ENCODE measurements at places on chromosomes 7 and 10.

DNA sequence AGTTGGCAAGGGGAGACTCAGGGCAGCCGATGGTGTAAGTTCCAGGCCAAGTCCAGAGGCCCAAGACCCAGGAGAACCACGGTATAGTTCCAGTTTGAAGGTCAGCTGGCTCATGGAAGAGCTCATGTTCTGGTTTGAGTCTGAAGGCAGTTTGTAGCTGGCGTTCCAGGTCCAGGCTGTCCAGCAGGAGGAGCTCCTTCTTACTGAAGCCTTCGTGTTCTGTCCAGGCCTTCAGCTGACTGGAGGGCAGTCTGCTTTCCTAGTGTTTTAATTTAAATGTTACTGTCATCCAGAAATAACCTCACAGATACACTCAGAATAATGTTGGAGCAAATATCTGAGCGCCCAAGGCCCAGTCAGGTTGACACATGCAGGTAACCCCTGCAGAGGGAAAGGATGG, 4.2 kb downstream of the SUN1 start:
- no peak for DNase-seq

DNA sequence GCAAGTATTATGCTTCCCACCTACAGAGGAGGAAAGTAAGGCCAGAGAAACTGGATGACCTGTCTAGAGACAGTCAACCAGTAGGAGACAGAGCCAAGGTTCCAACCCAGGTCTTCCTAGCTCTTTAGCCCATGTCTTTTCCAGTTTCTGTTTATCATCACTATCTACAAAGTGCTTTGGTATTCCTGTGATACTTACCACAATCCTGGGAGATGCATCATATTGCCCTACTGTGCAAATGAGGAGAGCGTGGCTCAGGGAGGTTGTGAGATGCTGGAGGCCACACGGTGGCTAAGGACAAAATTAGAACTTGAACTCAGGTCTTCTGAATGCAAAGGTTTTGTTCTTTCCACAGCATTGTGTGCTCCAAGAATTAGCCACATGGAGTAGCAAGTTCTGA, 11.2 kb upstream of the PLEKHA1 start:
- DNase-seq: no peak

DNA sequence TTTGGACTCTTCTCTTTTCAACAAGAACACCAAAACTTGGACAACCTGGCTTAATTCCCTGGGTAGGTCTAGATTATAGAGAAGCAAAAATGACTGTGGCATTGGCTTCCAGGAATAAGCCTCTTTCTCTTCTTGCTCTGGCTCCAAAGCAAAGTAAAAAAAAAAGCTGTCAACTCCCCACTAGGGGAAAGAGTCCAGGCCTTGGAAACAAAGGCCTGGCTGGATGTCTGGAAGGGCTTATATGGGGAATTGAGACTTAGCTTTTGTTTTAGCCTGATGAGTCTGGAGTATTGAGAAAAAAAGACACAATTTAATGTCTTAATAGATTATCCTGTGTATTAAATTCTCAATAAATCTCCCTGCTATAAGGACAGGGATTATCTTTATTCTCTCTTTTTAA, 300.6 kb downstream of the SORCS3 start:
- DNase-seq: no peak

- DNase-seq: no peak
Observed at GRCh38 chr10:85045046-85045445, 716.7 kb downstream of the CCSER2 start.

DNA sequence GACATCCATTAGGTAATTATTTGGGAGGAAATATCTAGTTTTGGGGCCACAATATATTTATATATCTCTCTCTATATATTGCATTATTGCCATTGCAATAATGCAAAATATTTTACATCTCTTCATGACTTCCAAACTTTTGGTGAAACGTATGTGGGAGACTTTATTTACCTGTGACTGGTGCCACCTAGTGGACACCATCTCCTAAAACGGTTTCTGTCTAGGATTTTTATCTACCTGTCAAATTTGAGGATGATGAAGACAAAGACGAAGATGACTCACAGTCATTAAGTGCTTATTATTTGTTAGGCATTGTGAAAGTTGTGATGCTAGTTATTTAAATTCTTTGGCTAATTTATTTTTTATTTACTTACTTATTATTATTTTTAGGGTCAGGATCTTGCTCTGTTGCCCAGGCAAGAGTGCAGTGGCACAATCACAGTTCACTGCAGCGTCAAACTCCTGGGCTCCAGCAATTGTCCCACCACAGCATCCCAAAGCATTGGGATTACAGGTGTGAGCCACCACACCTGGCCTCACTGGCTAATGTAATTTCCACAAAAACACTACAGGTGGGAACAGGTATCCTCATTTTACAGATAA, 18.7 kb upstream of the CBLL1 start:
- DNase-seq: peak; percentile 20

DNA sequence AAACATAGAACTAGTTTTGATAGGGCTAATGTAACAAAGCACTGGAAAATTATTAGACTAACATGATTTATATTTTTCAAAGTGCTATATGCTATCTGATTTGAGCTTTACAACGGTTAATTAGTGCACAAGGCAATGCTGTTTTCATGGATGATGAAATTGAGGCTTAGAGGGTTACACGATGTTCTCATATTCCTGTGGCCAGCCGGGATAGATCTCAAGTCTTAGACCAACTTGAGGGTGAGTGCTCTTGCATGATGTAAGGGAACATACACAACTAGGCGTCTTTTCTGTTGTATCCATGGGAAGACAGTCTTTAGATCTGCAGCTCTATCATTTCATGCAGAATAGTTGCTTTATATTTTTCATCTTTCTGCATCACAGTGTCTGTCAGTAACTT, 4.1 kb downstream of the PRPF18 start:
- DNase-seq: no peak
